Activated CD8-positive, alpha-beta memory T cell treated with anti-CD3 and anti-CD28 coated beads for 4 hours (primary cell): ENCODE measurements at places on chromosomes 13 and 19.

DNA sequence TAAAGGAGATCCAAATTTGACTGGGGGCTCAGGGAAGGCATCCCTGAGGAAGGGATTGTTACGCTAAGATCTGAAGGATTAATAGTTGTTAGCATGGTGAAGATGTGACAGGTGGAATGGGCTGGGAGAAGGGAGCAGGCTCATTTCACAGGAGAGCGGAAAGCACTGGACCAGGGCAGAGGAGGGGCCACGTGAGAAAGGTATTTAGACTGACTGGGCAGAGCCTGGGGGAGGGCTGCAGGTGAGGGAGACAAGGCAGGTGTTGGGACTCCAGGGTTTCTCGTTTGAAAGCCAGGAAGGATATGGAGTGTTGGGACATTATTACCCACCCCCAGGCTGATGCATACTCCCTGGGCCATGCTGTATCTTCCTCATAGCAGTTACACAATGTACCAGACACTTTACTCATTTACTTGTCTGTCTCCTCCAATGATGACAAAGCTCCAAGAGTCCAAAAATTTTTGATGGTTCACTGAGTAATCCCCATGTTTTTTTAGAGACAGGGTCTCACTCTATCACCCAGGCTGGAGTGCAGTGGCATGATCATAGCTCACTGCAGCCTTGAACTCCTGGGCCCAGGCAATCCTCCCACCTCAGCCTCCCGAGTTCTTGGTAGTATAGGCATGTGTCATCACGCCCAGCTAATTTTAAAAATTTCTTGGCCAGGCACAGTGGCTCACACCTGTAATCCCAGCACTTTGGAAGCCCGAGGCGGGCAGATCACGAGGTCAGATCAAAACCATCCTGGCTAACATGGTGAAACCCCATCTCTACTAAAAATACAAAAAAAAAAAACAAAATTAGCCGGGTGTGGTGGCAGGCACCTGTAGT is 2.3 kb downstream of the TRAPPC6A start:
- no peak for DNase-seq

- DNase-seq: no peak
These were observed 73.3 kb downstream of the ZNF557 start for GRCh38 chr19:7142771-7143170.

GRCh38 chr13:94662274-94662945 is 49.9 kb downstream of the SOX21 start:
- DNase-seq: no peak

DNA sequence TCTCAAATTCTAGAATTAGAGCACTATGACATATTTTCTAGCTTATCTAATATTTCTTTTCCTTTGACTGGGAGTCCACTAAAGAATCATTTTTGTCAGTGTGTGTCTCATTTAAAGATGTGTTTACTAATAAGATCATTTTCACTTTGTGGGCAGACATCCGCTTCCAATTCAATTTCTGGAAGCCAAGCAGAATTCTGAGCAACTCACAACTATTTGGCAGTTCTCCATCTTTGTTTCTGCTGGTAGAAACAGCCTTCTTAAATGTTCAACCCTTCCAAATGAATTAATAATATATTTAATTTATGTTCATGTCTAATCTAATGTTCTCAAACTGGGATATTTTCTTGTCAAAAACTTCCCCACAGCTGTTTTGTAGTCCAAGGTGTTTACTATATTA is 411.8 kb downstream of the KCTD12 start:
- no peak for DNase-seq

GRCh38 chr19:6524311-6524710 is 6.5 kb upstream of the TNFSF9 start:
- DNase-seq: no peak

DNA sequence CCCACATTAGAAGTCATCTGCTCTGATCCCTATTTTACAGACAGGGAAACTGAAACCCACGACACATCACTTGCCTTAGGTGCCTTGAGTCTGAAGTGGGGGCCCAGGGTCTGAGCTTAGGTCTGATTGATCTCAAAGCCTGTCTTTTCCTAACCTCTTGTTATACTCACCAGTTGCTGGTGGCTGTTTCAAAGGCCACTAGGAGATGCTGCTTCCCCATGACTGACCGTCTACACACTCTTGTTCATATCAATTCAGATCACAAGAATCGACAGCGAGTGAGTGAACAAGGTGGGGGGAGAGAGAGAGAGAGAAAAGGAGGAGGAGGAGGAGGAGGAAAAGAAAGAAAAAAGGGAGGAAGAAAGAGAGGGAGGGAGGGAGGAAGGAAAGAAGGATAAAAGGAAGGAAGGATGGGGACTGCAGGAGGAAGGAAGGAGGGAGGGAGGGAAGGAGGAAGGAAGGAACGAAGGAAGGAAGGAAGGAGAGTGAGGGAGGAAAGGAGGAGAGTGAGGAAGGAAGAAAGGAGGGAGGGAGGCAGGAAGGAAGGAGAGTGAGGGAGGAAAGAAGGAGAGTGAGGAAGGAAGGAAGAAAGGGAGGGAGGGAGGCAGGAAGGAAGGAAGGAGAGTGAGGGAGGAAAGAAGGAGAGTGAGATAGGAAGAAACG is 3.3 kb downstream of the OR10H1 start:
- DNase-seq: no peak

DNA sequence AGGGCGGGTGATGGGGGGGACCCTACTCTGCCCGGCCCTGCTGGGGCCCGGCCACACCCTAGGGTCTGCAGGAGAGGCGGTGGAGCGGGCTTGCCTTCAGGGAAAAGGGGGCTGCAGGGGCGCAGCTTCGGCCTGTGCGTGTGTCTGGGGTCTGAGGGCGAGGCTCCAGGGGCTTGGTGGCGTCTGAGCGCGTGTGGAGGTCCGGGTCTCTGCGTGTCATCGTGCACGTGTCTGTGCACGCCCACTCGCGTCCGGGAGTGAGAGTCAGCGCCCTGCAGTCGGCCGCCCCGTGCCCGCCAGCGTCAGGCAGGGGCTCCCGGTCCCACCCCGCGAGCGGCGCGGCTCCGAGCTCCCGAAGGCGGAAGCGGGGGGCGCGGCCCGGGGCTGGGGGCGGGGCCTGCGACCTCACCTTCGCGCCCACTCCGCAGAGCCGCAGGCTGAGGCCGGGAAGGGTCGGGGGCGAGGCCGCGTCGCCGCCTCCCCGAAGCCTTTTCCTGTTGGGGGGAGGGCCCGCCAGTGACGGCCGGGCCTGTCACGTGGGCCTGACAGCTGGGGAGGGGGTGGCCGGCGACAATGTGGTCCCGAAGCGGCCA is at the start of gene ARHGAP45:
ARHGAP45 (plus strand) TSS at position 420 of the 593 bp plus-strand sequence. CDS start 239 bp downstream, outside the sequence.
- DNase-seq: peak; percentile 73

DNA sequence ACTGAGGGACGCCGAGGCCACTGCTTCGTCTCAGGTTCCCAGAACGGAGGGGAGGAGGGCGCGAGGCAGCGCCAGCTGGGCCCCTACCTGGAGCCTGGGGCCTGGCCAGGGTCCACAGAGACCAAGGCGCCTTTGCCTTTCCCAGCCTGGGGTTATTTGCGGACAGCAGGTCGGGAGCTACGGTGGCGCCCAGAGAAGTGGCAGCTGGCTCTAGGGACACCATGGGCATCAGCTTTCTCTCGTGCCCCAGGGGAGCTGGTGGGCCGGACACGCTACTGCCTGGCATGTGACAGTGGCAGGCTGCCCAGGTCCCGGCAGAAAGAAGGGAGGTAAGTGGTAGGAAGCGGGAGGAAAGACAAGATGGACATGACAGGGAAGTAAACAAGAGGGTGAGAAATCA is 19.0 kb downstream of the AKT2 start:
- no peak for DNase-seq

GRCh38 chr13:79678100-79678499 is 197.1 kb downstream of the NDFIP2 start:
- no peak for DNase-seq

DNA sequence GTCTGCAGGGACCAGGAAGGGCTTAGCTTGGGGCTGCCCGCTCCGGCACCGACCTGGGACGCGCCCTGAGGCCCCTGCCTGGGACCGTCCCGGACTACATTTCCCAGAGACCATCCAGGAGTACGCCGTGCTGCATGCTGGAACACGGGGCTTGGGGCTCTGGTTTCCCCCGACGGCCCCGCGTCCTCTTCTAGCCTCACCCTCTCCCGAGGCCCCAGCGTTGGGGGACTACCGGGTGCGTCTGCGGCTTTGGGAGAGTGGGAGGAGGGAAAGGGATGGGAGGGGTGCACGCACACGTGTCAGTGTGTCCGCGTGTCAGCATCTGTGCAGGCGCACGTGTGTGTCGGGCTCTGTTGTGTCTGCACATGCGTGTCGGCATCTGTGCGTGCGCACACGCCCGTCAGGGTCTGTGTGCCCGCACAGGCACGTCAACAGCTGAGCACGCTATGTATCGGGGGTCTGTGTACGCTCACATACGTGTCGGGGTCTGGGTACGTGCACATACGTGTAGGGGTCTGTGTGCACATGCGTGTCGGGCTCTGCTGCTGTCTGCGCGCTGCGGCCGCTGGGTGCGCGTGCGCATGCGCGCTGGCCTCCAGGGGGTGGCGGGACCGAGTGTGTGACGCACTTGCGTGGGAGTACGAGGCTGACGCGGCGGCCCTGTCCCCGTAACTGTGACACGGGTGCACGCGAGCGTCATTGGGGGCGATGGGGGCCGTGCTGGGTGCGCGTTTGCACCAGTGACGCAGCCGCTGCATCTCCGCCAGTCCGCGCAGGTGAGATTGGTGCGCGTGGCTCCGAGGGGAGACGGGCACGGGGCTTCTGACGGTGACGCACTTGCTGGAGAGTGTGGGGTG is at the start of gene ZNF331:
ZNF331 (plus strand) TSS at position 625 of the 857 bp plus-strand sequence. CDS start 31,232 bp downstream, outside the sequence.
- peak; percentile 86 for DNase-seq

GRCh38 chr19:33660410-33661124 is 38.8 kb downstream of the CHST8 start:
- DNase-seq: no peak

GRCh38 chr19:52453324-52454094 is at the start of gene ZNF578:
Gene ZNF578 (plus strand): TSS chr19:52453553. CDS start chr19:52501846, 48,293 bp downstream.
- peak; percentile 50 for DNase-seq

DNA sequence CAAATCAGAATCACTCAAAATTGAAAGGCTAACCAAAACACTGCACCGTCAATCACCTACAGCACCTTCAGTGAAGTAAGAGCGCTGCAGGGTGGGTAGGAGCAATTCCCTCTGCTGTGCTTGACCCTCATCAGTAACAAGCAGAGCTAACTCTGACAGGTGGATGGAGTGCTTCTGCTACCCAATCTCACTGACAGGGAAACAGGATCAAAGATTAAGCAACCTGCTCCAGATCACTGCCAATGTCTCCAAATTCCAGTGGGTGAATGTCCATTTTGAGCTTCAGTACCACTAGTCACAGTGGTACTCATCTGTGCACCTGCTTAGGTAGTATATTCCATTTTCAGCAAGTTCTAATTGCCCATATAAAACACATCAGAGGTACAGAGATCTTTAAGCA is 25.2 kb downstream of the BRD4 start:
- DNase-seq: no peak

DNA sequence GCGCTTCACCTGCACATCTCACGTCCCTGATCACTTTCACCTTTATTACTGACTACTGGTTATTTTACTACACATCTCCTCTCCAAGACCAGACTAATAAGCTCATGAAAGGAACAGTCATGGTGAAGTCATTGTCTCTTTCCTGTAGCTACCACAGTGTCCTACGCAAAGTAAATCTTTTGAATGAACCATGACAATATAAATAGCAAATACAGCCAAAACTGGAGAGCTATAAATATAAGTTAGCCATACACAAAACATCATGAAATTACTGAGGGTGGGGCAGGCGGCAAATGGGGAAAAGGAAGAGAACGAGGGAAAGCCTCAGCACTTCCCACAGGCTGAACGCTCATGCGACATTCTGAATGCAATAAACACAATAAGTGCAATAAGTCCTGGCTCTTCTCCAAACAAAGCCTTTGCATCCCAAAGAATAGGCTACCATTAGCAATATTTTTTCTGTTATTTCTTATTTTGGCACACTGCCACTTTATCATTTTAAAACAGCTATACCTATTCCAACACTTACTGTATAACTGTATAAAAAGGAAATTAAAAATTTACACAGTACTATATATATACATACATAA is 62.5 kb downstream of the TUBGCP3 start:
- no peak for DNase-seq

DNA sequence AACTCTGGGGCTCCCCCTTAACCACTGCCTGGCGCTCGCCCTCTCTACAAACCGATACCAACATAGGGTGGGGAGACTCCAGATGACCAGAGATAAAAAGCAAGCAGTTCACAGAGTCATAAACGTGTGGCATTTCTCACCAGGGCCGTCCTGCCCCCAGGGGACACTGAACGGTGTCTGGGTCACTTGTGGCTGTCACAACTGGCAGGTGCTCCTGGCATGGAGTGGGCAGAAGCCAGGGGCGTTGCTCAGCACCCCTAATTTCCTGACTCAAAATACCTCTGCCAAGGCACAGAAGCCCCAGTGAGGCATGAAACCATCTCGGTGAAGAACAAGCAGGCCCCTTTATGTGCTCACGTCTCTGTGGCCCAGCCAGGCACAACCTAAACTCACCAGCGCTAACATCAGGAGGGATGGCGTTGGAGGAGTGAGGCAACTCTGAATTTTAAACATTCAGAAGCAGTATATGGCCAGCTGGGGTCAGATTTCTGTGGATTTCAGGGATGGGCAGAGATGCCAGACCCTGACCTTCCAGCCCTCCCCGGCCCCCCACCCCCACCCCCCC is 1.8 kb downstream of the PIP5K1C start:
- DNase-seq: no peak

GRCh38 chr13:53941588-53942190 is 913.1 kb downstream of the OLFM4 start:
- DNase-seq: no peak

DNA sequence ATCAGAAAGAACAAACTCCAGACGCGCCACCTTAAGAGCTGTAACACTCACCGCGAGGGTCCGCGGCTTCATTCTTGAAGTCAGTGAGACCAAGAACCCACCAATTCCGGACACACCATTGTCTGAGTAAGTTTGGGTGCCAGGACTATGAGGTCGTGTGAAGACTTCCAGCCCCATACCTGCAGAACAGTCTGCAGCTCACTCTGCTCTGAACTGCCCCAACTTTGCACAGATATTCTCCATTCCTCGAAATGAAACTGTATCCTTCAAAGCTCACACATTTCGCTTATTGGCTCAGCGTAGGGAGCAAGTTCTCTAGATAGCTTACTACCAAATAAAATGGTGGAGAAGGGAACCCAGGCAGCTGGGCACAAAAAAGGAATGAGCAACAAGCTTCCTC is 2.6 kb upstream of the CYP4F2 start:
- DNase-seq: no peak

GRCh38 chr19:6743714-6744380 is 4.4 kb downstream of the TRIP10 start:
- no peak for DNase-seq
